ENCODE measurements at places on chromosomes 6 and 20.
A peak's percentile ranks its signal among the peaks of the same experiment; 100 is the strongest.

DNA sequence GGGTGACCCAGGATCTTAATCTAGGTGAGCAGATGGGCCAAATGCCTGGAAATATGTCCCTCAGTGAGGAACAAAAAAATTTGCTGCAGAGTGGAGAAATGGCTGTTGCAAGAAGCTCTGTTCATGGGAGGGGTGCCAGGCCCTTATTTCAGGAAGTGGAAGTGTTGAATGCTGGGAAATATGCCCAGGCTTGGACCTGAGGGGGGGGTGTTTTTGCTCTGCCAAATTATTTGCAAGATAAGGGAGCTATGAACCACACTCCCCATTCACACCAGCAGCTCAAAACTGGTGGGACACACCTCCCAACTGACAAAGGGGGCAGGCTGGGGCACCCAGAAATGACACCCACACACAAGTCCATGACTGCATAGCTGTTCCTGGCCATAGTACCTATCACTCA lies 8.7 kb downstream of the CST4 start:
- DNase-seq, result no peak

GRCh38 chr20:10557685-10558084 lies 116.1 kb downstream of the JAG1 start:
- DNase-seq, result no peak

DNA sequence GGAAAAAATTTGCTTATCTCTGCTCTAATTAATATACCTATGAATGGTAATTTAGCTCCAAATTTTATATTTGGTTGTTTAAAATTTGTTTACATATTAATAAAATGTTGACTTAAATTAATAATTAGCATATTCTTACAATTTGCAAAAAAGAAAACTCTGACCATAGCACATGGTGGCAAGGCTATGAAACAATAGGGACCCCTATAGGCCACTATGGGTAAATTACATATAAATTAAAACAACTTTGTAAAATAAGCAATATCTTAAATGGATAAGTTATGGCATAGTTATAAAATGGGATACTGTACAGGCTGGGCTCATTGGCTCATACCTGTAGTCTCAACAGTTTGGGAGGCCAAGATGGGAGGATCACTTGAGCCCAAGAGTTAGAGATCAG lies 76.0 kb downstream of the MKKS start:
- DNase-seq, result no peak

DNA sequence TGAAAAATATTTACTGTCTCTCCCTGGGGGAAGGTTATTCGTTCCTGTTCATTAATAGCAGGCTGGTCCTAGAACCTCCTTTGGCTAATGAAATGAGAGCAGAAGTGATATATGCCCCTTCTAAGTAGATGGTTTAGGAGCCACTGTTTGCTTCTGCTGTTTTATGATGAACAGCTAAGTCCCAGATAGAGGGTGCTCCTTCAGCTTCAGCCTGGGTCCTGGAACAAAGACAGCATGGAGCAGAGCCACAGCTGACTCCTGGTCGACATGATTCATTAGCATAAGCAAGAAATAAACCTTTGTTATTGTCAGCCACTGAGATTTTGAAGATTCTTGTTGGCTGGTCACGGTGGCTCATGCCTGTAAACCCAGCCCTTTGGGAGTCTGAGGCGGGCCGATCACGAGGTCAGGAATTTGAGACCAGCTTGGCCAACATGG lies 47.8 kb upstream of the ARMC2 start:
- DNase-seq, result peak; percentile 55

- no peak for DNase-seq
Observed at GRCh38 chr20:31785089-31785488, 34.1 kb upstream of the MYLK2 start.

DNA sequence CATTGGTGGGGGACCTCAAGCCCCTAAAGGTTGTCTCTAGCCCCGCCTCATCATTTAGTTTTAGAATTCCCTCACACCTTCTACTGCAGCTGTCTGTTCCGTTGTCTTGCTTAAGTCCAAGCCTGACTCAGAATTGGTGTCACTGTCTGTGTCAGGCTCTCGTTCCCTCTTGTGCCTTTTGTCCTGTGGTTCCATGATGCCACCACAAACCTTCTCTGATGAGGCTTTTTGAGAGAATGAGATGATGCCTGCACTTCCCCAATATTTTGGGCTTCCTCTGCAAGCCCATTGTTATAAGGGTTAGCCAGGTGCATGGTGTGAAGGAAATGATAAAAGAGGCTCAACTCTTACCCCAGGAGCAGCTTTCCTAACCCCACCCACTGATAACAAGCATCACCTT lies 8.1 kb upstream of the AKIRIN2 start:
- no peak for DNase-seq

GRCh38 chr20:7744411-7744810 lies 195.8 kb downstream of the HAO1 start:
- DNase-seq, result peak; percentile 16

DNA sequence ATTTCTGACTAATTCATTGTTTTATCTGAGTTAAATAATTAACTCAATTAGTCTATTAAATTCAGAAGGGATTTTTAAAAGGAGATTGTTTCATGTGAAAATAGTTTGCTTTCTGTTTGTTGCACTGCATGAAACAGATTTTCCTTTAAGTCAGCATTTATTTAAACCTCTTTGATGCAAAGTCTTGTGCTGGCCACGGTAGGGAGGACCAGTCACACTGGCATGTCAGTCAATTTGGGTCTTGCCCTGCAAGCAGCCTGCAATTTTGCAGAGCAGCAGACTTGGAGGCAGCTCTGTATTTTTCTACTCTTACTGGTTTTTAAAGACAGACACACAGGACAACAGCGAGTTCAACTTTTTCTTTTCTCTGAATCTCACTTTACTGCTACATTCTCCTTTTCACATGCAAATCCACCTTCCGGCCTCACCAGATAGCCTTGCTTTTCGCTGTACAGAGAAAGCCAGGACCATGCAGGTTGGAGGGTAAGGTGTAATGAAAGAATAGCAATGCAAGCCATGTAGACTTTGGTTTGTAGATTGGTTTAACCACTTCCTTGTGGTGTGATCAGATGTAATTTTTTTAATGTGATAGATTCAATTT lies 689.9 kb upstream of the AGPAT4 start:
- no peak for DNase-seq

DNA sequence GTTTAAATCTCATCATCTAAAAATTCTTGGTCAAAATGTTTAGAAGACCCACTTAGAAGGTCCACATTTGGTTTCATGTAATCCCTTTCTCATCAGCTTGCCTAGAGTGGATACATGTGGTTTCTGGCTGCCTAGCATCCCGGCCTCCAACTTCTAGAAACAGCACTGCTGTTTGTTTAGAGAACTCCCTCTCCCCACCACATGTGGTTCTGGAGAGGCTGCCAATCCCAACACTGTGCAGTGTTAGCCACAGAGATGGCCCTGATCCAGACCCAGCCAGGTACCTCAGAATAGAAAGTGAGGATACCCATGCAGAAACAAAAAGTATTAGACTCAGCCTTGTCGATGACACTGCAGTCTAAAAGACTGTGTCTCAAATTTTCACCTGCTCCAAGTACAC lies 241.8 kb downstream of the BCKDHB start:
- DNase-seq, result no peak

DNA sequence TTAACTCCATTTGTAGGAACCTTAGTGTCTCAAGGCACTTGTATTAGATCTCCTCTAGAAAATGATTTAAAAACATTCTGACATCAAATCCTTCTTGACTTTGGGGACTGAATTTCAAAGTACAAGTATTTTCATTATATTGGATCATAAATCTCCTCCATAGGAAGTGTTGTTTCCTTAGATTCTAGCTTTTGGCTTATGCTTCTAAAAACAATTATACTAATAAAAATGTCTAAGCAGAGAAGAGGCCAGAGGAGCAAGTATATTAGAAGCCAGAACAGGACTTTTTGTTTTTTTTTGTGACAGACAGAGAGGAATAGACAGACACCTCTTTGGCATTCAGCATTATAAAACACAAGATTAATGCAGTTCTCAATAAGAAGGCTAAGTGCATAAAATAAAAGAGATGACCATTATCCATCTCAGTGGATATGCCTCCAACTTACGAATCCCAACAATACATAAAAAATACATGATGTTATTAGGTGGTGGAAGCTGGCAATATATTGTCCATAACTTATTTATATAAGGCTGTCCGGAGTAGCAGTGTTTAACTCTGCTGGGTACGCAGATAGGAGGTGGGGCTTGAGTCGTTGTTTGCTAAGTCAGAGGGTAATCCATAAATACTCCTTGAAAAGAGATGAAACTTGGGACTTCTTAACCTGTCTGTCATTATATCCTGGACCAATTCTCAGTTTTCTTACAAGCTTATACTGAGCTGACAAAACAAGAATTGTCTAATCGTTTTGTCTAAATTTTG lies 31.9 kb upstream of the NOX3 start:
- DNase-seq, result no peak

- DNase-seq, result no peak
Observed at GRCh38 chr6:130913120-130913519, 85.9 kb downstream of the SMLR1 start.

- DNase-seq, result no peak
Observed at GRCh38 chr6:166304106-166304505, 4.1 kb downstream of the PRR18 start.

- no peak for DNase-seq
Observed at GRCh38 chr6:131492932-131493573, 80.0 kb upstream of the ARG1 start.

GRCh38 chr6:29917857-29918256 lies 24.5 kb upstream of the HLA-A start:
- DNase-seq, result no peak

DNA sequence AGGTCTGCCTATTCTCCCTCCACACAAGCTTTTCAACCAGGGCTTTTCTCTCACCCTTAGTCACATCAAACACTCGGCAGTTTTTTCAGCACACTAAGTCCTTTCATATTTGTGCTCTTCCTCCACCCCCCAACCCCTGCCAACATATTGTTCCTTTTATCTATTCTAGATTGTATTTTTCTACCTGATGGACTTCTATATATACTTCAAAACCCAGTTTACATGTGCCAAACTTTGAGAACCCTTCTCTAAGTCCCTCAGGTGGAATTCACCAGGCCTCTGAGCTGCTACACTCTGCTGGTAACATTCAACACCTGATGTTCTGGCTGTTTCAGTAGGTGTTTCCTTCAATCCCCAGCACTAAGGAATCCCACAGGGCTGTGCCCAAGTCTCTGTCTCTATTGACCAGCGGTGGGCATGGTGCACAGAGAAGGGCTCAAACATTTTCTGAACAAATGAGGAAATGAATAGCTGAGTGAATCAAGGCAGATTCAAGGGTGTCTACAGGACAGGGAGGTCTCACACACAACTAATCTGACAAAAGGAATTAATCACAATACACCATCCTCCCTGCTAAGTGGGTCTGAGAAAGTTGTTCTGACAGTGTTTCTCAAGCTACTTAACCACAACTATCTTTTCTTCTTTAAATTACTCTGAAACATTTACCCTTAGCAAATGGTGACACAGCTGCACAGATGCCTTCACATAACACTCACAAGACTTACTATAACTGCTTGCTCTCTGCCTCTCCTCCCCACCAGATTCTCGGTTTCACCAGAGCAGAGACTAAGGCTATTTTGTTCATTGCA lies 166.5 kb downstream of the TSHZ2 start:
- DNase-seq, result no peak

DNA sequence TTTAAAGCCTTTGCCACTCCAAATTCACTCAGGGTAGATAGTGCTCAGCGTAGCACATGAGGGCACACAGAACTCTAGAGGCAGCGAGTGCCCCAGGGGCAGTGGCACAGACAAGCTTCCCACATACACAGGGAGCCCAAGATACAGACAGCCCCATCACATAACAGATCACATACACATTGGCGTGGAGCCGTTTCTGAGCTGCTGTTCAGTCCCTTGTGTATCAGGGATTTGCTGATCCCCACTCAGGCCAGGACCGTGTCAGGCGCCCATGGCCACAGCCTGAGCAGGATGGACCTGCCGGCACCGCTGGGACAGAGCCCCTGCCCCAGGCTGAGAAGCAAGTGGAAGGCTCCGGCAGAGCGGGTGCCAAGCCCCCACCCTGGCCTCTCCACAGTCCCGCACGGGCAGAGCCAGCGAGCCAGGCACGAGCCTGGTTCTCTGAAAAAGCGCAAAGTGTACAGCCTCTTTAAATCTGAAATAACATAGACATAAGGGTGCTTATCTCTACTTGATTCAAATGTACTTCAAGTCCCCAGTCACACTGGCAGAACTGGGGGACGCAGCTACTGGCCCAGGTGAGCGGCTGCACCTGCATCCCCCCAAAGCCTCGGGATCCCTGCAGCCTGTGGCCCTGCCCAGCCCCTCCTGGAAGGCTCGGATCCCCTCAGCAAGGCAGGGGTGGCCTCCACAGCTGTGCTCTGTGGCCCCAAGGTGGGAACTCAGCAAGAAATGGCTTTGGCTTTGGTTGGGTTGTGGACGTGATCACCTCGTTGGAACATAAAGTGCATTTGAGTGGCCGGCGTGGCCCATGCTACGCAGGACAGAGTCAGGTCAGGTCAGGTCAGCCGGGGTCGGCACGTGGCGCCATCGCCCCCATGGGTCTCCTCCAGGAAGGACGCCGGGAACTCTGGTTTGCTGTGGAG lies 231.3 kb downstream of the ERMARD start:
- DNase-seq, result no peak

DNA sequence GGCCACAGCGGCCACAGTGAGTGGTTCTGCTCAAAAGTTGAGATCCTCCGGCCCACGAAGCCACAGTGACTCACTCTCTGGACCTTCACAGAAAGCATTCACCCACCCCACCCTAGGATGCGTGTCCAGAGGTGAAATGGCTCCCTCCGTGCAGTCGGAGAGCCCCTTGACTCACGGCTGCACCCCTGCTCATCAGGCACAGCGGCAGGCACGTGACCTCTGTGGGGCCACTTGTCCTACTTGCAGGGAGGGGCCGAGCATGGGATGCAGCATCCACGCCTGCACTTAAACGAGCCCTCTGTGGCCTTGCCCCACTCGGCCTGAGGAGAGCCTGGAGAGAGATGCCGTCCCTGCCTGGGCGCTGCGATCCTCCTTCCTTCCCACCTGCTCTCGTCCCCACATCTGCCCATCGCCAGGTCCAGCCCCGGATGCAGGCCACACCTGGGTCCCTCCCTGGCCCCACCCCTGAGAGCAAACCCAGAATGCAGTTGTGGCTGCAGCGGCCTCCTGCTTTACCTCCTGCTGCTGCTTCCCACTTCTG lies 28.7 kb downstream of the NTSR1 start:
- no peak for DNase-seq

DNA sequence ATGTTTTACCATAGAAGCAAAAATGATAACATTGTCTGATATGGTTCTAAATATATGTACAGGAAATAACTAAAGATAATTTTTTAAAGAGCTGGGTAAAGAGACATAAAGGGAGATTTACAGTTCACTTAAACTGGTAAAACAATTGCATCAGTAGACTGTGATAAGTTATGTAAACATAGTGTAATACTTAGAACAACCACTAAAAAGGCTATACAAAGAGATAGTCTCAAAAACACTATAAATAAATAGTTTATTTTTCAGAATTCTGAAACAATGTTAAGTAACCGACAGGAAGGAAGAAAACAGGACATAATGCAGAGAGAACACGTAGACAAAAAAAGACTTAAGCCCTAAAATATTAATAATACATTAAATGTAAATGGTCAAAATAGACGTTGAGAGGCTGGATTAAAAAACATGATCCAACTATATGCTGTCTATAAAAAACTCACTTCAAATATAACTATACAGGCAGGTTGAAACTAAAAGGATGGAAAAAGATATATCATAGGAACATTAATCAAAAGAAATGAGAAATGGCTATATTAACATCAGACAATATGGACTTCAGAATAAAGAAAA lies 32.7 kb upstream of the ATXN1 start:
- DNase-seq, result no peak
